ENCODE measurements at places on chromosomes 11 and 22. TPM values are rescaled to one million over a fixed set of nuclear protein-coding genes. Genes with fewer than 3 reads are reported as not detected.

The POLR2F gene
- total RNA-seq, result 70.1 TPM

DNA sequence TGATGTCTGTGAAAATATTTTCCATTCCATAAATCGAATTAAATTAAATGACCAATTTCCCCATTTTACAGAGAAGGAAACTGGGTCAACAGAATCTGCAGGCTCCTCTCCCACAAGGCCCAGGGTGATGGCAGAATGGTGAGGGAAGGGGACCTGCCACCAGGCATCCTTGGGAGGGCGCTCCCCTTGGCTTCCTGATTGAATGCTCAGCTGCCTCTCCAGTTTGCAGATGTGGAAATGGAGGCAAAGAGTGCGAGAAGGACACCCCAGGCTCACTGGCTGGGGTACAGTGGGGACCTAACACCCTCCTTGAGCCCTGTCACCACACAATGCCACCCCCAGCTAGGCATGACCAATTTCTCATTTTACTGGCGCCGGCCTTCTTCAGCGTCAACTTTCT is 28.5 kb upstream of the CSNK1E start:
- H3K27me3 ChIP-seq, result peaks cover 8% of the 10 kb centered on the region
- H3K36me3 ChIP-seq, result no peaks in the 10 kb centered on the region
- no peak for DNase-seq
- H3K4me3 ChIP-seq, result no peak overlapping the region

The HIC2 gene
- total RNA-seq, result 3.1 TPM

GRCh38 chr11:13465909-13466371 is 2.9 kb upstream of the BTBD10 start:
- no peak overlapping the region for H3K27ac ChIP-seq
- peaks cover 17% of the 10 kb centered on the region for H3K4me1 ChIP-seq
- H3K36me3 ChIP-seq, result peaks cover 4% of the 10 kb centered on the region
- no peak for DNase-seq

The KCNK4 gene
- total RNA-seq, result 0.41 TPM

The GPHA2 gene
- total RNA-seq, result not detected

GRCh38 chr11:45993531-45994001 is 71.1 kb downstream of the LARGE2 start:
- no peak for DNase-seq
- H3K27me3 ChIP-seq, result no peaks in the 10 kb centered on the region
- no peak overlapping the region for H3K4me3 ChIP-seq
- peaks cover 7% of the 10 kb centered on the region for H3K4me1 ChIP-seq
- H3K36me3 ChIP-seq, result no peaks in the 10 kb centered on the region
- no peak overlapping the region for H3K27ac ChIP-seq

DNA sequence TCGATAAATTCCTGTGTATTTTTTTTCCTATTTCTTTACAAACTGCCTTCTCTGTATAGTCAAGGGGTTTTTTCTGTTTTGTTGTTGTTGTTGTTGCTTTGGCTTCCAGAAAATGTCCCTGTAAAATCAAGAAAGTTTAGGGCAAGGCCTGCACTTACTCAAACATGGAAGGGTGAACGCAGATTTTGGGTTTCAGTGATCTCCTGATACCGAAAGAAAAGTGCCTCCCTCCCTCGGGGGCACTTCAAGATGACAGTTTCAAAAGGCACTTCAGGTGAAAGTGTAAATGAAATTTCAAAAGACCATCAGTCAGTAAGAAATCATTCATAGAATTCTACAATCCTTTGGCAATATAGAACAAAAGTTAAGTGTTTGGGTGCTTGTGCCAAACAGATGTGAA is 43.4 kb upstream of the TMPRSS4 start:
- no peaks in the 10 kb centered on the region for H3K36me3 ChIP-seq
- no peak overlapping the region for H3K27ac ChIP-seq
- no peaks in the 10 kb centered on the region for H3K27me3 ChIP-seq

The OR6A2 gene
- total RNA-seq, result 0.05 TPM

- no peaks in the 10 kb centered on the region for H3K27me3 ChIP-seq
- H3K4me1 ChIP-seq, result no peaks in the 10 kb centered on the region
- H3K36me3 ChIP-seq, result no peaks in the 10 kb centered on the region
- no peak overlapping the region for H3K4me3 ChIP-seq
- no peak overlapping the region for H3K27ac ChIP-seq
Measured at GRCh38 chr11:30983776-30984441, 385.6 kb downstream of the DCDC1 start.

DNA sequence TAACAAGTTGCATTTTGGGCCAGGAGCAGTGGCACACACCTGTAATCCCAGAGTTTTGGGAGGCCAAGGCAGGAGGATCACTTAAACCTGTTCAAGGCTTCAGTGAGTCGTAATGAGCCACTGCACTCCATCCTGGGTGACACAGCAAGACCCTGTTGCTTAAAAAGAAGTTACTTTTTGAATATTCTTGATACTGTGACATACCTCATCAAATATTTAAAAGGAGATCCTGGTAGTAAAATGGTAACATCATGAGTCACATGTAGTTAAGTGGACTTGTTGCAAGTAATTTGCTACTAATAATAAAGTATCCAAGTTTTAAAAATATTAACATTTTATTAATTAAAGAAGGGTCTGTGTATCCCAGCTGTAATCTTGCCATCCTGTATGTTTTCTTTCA is 18.3 kb downstream of the HMGXB4 start:
- no peaks in the 10 kb centered on the region for H3K27me3 ChIP-seq
- no peak overlapping the region for H3K27ac ChIP-seq
- peaks cover 30% of the 10 kb centered on the region for H3K4me1 ChIP-seq
- peaks cover 33% of the 10 kb centered on the region for H3K36me3 ChIP-seq
- no peak for DNase-seq
- no peak overlapping the region for H3K4me3 ChIP-seq

The SLC22A25 gene
- not detected for total RNA-seq

GRCh38 chr11:59261150-59261549 is 48.4 kb upstream of the MPEG1 start:
- H3K27me3 ChIP-seq, result no peaks in the 10 kb centered on the region
- no peaks in the 10 kb centered on the region for H3K4me1 ChIP-seq
- H3K36me3 ChIP-seq, result no peaks in the 10 kb centered on the region

The INPP5J gene
- 0.12 TPM for total RNA-seq

GRCh38 chr11:69370984-69371709 is 77.2 kb downstream of the MYEOV start:
- no peaks in the 10 kb centered on the region for H3K27me3 ChIP-seq
- no peak for DNase-seq
- H3K27ac ChIP-seq, result no peak overlapping the region

The MFRP gene
- not detected for total RNA-seq

- no peaks in the 10 kb centered on the region for H3K36me3 ChIP-seq
- H3K27ac ChIP-seq, result no peak overlapping the region
- peaks cover 2% of the 10 kb centered on the region for H3K27me3 ChIP-seq
- H3K4me1 ChIP-seq, result no peaks in the 10 kb centered on the region
Measured at GRCh38 chr11:116804001-116804400, 12.3 kb upstream of the APOA5 start.

DNA sequence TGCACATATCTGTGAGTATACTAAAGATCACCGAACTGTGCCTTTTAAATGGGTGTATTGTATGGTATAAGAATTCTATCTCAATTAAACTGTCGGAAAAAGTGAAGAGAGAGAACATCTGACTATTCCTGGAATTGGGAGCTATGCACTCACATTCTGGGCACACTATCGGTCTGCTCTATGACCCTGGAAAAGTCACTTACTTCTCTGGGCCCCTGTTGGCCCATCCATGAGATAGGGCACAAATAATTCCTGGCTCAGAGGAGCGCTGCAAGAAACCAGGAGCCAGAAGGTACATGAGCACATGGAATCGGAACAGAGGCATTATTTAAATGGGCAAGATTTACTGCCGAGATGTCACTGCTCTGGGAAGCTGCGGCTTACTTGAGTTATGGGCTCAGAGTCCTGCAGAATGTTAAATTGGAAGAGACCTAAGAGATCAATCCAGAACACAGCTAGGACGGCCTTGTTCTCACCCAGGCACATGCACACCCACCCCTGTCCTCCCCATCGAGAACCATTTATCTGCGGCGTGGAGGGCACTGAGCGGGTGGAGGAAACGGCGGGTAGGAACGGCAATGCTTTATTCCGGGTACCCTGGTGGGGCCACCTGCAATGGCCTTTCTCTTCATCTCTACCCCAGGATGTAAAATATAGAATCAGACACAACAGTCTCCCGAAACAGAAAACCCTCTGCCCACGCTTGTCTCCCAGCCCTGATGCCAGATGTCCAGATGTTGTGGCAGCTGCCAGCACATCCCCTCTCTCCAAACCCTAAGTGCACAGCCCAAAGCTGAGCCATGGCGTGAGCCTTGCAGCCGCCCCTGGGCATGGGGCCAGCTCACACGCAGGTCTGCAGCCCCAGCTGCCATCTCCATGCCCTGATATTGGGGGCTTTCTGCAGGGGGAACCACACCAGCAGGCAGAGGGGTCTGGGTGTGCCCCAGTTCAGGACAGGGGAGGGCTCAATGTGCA is 142.4 kb downstream of the DSCAML1 start:
- H3K4me1 ChIP-seq, result no peaks in the 10 kb centered on the region
- no peaks in the 10 kb centered on the region for H3K27me3 ChIP-seq
- H3K4me3 ChIP-seq, result no peak overlapping the region
- H3K36me3 ChIP-seq, result no peaks in the 10 kb centered on the region
- no peak for DNase-seq

GRCh38 chr11:67344264-67344663 is 9.1 kb downstream of the POLD4 start:
- no peak overlapping the region for H3K4me3 ChIP-seq
- H3K36me3 ChIP-seq, result no peaks in the 10 kb centered on the region
- peak; percentile 58 for DNase-seq
- H3K27ac ChIP-seq, result peak overlapping the region; percentile 90
- H3K27me3 ChIP-seq, result no peaks in the 10 kb centered on the region

- no peak for DNase-seq
- H3K4me1 ChIP-seq, result peaks cover 76% of the 10 kb centered on the region
- no peaks in the 10 kb centered on the region for H3K36me3 ChIP-seq
- H3K4me3 ChIP-seq, result no peak overlapping the region
- H3K27ac ChIP-seq, result no peak overlapping the region
Measured at GRCh38 chr11:95684701-95685100, 104.9 kb downstream of the FAM76B start.

The LRRC74B gene
- not detected for total RNA-seq

The MIAT gene
- 51.8 TPM for total RNA-seq

GRCh38 chr11:92941676-92942571 is 27.5 kb upstream of the MTNR1B start:
- no peaks in the 10 kb centered on the region for H3K36me3 ChIP-seq
- DNase-seq, result peak; percentile 27
- H3K4me3 ChIP-seq, result no peak overlapping the region
- no peaks in the 10 kb centered on the region for H3K4me1 ChIP-seq
- H3K27me3 ChIP-seq, result peaks cover 22% of the 10 kb centered on the region

The TEX54 gene
- not detected for total RNA-seq

- H3K27me3 ChIP-seq, result no peaks in the 10 kb centered on the region
- H3K4me1 ChIP-seq, result no peaks in the 10 kb centered on the region
- H3K4me3 ChIP-seq, result no peak overlapping the region
Measured at GRCh38 chr11:69500285-69501120, 19.0 kb downstream of the LINC01488 start.

- no peaks in the 10 kb centered on the region for H3K4me1 ChIP-seq
- H3K27me3 ChIP-seq, result no peaks in the 10 kb centered on the region
- no peak overlapping the region for H3K27ac ChIP-seq
- H3K36me3 ChIP-seq, result no peaks in the 10 kb centered on the region
- no peak overlapping the region for H3K4me3 ChIP-seq
Measured at GRCh38 chr11:62477927-62478326, 59.1 kb downstream of the SCGB1A1 start.

DNA sequence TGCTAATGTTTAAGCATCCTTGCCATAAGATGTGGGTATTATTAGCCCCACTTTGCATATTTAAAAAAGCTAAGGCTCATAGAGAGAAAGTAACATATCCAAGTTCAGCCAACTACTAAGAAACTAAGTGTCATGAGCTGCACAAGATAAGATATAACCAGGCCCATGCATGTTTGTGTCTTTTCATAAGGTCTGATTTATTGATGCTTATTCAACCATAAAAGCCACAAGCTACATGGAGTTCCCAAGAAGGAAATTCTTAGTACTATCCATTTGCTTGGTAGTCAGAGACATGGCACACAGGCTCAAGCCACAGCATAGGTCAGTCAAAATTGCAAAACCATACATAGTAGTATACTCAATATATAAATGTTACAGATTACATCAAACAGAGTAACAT is 488.5 kb downstream of the SOX6 start:
- H3K4me3 ChIP-seq, result no peak overlapping the region
- no peaks in the 10 kb centered on the region for H3K36me3 ChIP-seq
- no peak for DNase-seq
- no peak overlapping the region for H3K27ac ChIP-seq
- no peaks in the 10 kb centered on the region for H3K27me3 ChIP-seq
